Astrocyte (in vitro differentiated cells and primary cell): ENCODE measurements at places on chromosomes 4 and X.

- no peak for DNase-seq
Measured at GRCh38 chr4:126752126-126752525, 880.6 kb upstream of the INTU start.

DNA sequence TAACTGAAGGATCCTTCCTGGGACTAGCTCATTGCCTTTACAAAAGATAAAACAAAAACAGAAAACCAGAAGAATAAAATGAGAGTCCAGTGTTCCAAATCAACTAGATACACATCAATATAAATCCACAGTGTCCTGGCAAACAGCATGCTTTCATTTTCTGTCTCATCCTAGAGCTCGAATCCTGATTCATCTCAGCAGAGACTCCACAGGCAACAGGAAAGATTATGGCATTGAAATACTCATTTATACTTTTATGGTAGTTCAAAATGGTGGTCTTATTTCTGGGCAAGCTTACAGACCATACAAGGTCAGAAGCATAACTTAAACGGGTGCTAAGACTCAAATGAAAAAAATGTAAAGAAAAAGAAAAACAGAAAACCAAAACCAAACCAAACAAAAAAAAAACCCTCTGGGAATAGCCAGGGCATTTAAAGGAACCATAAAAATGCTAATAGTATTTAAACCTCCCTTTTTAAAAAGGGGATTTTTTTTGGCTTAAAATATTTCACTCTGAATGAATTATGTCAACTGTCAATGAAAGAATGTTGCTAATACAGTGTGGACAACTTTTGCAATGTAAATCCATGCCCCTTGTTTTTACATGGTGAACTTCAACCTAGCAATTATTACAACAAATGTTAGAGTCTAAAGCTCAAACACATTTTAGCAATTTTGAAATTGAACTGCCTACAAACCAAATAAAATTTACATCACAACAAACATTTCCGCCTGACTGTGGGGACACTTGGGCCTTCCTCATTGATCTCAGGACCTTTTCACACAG lies 57.9 kb downstream of the GPR101 start:
- no peak for DNase-seq

GRCh38 chrX:15437724-15438123 lies 53.5 kb upstream of the VEGFD start:
- no peak for DNase-seq

GRCh38 chr4:163415668-163416067 lies 57.9 kb downstream of the TKTL2 start:
- DNase-seq = no peak

GRCh38 chr4:96525898-96526297 lies 686.0 kb downstream of the PDHA2 start:
- DNase-seq = peak; percentile 8

GRCh38 chr4:99763635-99764101 lies 53.0 kb upstream of the DAPP1 start:
- peak; percentile 92 for DNase-seq

GRCh38 chrX:107654566-107654871 lies 26.2 kb downstream of the PRPS1 start:
- no peak for DNase-seq

GRCh38 chr4:7155590-7156071 lies 36.7 kb upstream of the SORCS2 start:
- peak; percentile 74 for DNase-seq
